Naive thymus-derived CD4-positive, alpha-beta T cell (primary cell): ENCODE measurements at places on chromosomes 5 and 9. TPM values are rescaled to one million over a fixed set of nuclear protein-coding genes. Genes with fewer than 3 reads are reported as not detected.

DNA sequence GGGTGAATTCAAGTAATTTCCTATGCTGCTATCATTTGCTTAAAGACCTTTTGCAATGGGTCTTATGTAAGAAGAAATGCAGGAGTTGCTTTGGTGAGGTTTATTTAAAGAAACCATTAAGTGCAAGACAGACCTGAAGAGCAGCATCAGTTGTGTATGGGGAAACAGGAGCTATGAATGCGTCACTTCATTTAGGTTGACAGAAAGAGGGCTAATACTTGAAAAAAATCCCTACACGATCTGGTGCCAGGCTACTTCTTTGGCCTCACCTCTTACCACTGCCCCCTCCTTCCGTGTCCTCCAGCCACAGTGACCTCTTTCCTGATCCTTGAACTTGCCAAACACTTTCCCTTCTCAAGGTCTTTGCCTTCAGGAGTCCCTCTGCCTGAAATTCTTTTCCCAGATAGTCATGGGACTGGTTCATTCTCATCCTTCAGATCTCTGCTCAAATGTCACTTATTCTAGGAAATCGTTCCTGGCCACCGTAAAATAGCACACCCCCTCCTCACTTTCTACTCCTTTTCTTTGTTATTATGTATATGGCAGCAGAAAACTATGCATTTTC, 1.4 kb upstream of the JAK2 start:
- no peak for DNase-seq

DNA sequence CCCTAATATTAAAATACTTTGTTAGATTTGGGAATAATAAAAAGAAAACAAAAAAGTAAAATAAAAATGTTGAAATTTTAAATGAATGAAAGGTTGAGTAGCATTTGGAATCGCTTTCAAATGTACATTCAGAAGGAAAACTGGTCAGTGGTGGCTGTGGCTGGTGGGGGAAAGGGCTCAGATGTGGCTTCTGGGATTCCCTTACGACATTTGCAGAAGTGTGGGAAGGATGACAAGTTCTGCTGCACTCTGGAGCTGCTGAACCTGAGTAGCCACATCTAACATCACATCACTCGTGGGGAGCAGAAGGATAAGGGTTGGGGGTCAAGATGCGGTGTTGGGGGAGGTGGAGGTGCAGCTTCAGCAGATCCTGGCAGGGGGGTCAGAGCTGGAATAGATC, 25.6 kb upstream of the CAST start:
- no peak for DNase-seq

- DNase-seq = no peak
Observed at GRCh38 chr5:131684595-131684994, 49.6 kb upstream of the RAPGEF6 start.

- peak; percentile 51 for DNase-seq
Observed at GRCh38 chr5:56612759-56613158, 202.6 kb upstream of the MAP3K1 start.

DNA sequence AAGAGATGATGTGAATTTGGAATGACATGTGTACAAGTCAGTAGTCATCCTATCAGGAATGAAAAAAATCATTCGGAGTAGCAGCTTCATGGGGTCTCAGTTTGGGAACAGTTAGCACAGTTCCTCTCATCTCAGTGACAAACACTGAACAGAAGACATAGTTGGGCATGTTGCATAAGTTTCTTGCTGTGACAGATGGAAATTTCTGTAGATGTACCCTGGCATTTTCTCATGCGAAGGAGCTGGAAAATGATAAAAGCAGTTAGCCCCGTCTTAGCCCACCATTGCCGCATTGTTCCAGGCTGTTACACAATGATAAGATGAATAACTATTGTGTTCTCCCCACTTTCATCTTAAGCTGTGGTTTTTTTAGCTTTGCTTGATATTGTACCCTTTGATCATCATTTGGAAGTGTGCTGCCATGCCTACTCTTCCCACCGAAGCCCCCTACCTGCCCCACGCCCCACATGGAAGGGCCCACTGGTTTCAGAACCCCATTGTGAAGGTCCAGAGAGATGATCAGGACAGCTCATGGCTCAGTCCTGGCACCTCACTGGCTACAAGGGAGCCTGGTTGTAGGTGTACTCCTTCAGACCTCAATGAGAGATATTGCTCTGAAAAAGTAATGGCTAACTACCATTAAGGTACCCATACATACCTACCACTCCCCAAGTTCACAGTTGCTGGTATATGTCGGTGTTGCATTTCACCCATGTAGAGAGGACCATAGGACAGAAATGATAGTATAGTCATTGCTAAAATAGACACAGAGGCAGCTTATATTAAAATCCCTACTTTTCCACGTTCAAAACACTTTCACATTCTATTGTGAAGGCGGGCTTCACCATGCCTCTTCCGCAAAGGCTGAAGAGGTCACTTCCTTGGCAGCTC, 38.8 kb downstream of the SFXN1 start:
- DNase-seq = no peak

DNA sequence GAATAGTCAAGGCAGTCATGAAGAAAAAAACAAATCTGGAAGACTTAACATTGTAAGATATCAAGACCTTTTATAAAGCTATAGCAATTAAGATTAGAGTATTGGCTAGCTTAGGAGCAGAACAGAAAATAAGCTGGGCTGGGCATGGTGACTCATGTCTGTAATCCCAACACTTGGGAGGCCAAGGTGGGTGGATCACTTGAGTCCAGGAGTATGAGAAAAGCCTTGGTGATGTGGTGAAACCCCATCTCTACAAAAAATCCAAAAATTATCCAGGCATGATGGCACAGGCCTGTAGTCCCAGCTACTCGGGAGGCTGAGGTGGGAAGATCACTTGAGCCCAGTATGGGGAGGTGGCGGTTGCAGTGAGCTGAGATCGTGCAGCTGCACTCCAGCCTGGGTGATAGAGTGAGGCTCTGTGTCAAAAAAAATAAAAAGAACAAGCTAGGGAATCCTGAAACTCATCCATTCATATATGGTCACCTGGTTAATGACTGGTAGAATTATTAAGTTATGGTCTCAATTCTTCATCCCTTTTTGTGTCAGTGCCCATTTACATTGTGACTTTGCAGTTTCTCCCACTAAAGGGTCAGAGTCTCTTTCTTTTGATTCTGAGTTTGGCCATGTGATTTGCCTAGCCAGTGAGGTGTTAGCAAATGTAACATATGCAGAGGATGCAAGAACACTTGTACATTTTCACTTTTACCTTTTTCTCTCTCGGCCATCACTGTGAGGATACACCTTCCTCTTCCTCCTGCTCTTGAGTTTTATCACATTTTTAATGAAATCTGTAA, 144.6 kb upstream of the SGCD start:
- DNase-seq = no peak

DNA sequence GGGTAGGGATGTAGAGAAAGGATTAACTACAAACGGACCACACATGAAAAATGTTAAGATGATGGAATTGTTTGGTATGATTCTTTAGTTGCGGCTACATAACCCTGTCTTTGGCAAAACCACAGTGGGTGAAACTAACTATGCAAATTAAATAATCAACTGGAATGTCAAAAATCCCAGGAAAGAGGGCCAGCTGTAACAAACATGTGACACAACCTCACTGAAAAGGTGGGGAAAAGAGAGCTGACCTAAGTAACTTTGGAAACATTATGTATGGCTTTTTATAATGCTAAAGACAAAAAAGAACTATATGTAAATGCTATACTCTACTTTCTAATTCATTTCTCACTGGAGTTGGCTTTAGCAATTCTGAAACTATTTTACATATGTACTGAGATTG, 252.0 kb downstream of the MRPS30 start:
- no peak for DNase-seq

GPR150 gene
- total RNA-seq = 0.43 and 0.48 TPM in 2 replicates

DNA sequence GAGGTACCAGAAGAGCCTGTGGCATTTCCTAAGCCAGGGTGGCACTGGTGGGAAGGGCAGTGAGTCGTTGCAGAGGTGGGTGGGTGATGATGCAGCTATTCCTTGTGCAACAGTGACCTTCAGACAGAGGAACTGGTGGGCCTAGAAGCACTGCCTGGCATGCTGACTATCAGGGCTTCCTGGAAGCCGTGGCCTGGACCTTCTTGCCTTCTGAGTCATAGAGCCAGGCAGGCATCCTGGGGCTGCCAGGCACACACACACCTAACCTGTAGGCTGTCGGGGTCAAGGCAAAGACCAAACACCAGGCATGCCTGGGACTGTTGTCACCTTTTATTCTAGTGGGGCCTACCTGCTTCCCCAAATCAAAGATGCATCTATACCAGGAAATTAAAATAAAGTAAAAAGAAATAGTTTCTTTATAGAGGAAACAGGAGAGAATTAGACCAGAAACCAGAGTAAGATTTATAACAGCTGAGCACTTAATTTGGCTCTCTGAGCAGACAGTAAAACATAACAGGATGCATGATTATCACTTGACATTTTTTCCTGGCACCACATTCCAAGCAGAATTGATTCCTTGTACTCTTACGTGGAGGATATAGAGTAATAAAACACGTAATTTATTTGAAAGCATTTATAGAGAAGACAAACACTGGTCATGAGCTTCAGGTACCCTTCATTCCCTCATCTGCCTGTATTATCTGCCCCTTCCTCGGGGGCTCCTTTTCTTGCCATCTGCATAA, 25.1 kb downstream of the NANS start:
- no peak for DNase-seq

GRCh38 chr9:108444400-108445358, 411.1 kb downstream of the ACTL7B start:
- DNase-seq = no peak

GRCh38 chr5:179858241-179858585, 404 bp downstream of the MRNIP start:
- DNase-seq = no peak

- DNase-seq = no peak
Observed at GRCh38 chr5:23588841-23589326, 81.5 kb downstream of the PRDM9 start.
